CD4-positive, alpha-beta T cell treated with Interleukin-4 for 1 hour (primary cell): ENCODE measurements at places on chromosomes 5 and 9.

DNA sequence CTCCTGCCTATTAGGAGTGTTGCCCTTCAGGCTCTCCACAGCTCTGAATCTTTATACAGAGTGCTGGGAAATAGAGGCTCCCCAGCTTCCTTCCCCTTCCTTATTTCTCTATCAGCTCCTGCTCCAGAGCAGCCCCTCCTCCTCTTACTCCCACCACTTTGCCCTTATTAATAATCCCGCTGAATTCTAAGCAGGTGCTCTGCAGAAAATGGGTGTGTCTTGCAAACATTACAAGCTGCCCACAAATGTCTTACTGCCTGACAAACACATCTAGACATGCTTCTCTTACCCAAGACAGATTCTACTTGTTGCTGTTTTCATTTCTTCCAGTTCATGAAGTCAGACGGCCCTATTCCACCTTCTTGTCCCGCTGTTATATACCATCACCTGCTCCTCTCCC, 6.4 kb downstream of the PHF24 start:
- no peak for DNase-seq

DNA sequence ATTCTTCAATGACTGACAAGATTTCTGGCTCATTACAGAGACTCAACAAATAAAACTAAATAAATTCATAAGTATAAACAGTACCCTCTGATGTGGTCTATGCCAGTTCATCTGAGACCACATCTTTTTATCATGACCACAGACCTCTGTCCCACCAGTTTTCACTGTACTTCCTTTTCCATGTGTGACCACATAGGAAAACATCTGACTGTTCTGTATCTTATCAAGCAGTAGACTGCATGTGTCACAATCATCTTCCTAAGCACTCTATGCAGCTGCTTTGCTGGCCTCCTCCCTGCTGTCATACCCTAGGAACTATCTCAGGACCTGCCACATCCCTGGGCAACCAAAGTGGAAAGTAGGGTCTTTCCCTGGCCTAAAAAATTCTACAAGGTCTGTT, 205.0 kb upstream of the ZNF462 start:
- DNase-seq = no peak

GRCh38 chr5:14188778-14189177, 45.6 kb downstream of the TRIO start:
- DNase-seq = no peak

- DNase-seq = no peak
Measured at GRCh38 chr5:74396913-74397622, 243.5 kb downstream of the ENC1 start.

DNA sequence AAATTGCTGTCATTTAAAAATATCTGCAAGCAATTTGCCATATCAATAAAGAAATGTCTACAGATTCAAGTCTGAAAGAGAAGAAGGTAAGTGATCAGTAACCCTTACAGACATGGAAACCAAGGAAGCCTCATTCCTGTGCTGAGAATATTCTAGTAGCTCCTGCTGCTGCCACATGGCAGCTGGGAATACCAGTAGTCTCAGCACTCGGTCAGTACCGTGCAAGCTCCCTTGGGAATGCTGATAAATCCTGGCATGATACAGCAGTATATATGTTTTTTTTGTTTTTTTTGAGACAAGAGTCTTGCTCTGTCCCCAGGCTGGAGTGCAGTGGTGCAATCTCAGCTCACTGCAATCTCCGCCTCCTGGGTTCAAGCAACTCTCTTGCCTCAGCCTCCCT, 27.9 kb downstream of the NANS start:
- DNase-seq = no peak

GRCh38 chr9:91840882-91841281, 109.1 kb downstream of the ROR2 start:
- DNase-seq = no peak

GRCh38 chr5:129616517-129616916, 131.4 kb upstream of the MINAR2 start:
- no peak for DNase-seq

DNA sequence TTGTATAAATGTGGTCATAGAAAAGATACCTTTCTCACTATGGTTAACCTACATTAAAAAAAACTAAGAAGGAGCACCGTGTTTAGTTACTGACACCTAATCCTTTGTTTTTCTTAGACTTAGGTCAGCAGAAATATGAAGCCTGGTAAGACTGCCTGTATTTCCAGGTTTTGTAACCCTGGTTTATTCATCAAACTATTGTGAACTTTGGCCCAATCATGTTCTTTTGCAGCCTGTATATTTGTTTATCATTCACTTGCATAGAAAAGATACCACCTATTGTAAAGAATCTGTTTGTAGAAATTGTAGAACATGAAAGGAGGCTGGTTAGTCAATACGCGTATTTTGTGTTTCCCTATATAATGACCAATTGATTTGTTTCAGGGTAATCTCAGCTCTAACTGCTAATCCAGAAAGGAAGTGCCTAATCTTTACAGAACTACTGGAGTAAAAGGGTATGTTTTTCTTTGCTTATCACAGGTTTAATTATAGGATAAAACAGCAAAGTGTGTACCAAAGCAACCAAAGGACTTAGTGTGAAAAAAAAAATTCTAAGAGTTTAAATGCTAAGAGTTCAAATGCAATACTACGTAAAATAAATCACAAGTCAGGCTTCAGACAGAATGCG, 103.6 kb downstream of the LURAP1L start:
- DNase-seq = no peak

- no peak for DNase-seq
Measured at GRCh38 chr9:82799286-82799685, 263.7 kb downstream of the RASEF start.

DNA sequence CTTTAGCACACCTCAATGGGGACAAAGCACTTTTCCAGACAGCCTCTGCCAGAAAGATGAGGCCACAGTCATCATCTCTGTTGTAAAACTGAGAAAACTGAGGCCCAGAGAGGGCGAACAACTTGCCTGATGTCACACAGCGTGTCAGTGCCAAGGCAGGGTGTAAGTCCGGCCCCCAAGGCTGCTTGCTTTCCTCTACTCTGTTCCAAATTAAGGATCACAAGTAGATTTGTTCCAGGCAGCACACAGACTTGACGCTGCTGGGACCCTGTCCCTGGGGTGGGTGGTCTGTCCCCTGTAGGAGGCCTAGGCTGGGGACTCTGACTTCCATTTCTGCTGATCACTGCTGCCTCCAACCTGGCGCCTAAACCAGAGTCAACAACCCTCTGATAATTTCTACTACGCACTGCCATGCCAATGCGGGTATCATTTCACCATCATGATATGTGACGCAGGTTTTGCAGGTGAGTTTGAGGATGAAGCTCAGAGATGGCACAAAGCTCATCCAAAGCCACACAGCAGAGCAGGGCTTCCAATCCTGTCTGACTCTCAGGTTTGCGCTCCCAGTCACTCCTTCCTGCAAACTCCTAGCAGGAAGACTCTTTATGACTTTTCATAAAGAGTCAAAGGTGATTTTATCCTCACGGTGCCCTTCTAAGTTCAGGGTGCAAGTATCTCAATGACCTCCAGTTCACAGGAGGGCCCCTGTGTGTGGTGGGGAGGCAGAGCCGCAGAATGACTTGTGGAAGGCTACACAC, 13.5 kb upstream of the RALGDS start:
- DNase-seq = no peak

DNA sequence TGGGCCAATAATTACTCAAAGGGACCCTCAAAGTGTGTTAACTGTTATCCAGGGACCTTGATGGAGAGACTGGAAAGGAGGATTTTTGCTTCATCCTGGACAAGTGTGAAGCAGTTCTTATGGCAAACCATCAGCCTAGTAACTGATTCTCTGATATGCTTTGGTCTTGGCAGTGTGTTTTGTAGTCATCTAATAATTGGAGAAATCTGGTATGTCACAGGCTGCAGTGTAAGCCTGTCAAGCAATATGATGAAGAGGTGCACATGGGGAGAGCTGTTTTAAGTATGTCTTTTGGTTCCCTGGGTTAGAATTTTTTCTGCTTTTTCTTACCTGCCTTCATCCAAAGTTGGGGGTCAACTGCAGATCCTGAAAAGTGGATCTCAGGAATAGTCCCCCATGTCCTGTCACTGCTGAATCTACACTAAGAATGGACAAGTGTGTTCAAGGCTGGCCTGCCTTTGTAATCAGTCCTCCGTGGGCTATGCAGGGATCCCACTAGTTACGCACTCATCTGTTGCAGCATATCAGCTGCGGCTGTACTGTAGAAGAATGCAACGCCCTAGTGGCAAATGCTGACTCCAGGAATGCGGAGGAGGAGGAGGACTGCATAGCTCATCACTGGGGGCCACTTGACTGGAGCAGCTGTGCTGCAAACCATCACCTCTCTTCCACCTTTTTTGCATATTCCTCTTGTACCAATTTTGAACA, 1.9 kb downstream of the SPTAN1 start:
- no peak for DNase-seq

DNA sequence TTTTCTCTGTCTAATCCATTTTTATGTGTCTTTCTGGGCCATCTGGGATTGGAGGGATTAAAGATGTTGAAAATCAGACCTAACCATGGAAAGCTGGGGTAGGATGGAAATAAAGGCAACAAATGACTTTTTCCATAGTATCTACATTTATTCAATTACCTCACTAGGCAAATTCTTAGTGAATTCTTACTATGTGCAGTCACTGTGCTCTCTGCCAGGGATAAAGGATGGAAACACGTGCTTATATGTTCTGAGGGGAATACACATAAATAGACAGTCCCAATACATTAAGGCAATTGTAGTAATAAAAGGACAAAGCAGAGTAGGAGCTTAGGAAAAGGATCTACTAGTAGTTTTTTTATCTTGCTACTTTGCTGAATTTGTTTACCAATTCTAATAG, 214.2 kb downstream of the PRR16 start:
- no peak for DNase-seq

DNA sequence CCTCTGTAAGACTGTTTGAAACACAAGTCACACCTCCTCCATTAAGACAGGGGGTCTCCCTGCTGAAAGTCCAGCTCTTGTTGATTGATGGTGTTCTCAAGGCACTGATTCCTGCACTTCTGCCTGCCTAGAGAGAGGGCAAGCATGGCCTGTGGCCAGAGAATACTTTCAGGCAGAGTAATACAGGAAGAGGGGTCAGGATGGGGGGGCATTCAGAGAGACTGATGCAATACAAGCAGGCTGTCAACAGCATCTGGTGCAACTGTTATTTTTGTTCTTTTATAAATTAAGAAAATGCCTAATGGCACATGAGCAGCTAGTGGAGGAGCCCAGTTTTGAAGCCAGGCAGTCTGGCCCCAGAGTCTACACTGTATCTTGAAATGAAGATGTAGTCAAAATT, 302.2 kb downstream of the DIRAS2 start:
- no peak for DNase-seq
